ENCODE measurements at places on chromosomes 3 and 15.

DNA sequence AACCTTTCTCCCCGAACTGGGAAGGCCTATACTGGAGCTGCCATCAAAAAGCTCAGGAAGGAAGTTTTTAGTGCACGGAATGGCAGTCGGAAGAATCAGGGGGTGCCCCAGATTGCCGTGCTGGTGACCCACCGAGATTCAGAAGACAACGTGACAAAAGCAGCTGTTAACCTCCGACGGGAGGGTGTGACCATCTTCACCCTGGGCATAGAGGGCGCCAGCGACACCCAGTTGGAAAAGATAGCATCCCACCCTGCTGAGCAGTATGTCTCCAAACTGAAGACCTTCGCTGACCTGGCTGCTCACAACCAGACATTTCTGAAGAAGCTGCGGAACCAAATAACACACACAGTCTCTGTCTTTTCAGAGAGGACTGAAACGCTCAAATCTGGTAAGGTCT is 48.2 kb downstream of the COL6A6 start:
- DNase-seq: no peak

- DNase-seq: peak; percentile 87
Observed at GRCh38 chr3:149224736-149225594, 3.3 kb upstream of the CP start.

DNA sequence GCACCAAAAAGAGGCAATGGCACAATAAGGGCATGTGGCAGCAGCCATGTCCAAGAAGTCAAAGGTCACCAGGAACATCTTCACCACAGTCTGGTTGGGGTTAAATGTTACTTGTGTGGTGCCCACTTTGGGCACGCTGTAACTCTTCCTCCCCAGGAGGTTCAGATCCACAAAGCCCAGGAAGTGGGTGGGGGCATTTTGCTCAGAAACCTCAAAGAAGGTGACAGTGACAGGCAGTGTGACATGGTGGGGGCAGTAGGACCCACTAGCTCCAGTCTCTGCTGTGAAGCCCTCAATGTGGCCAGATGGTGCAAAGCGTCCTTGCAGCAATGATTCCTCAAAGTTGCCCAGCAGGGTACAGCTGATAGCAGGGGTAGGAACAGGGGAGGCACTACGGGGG is 5.8 kb downstream of the ZNF80 start:
- no peak for DNase-seq

DNA sequence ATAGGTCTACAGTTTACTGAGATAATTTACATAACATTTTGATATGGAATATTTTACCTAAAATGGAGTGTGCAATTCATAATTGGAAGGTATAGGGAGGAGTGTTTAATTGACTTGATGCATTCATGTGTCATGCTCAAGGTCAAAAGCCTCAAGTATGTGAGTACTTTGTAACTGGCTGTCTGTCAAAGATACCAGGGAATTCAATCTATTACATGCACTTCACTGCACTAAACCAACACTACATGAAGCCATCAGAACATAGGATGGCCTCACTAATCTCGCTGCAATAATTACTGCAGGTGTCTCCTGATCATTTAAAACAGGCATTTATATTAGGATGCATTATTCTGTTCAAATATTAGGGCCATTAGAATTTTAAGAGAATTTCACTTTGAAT is 367.2 kb downstream of the CNTN4 start:
- DNase-seq: no peak

Measured in Panc1 (cell line).